ENCODE measurements at places on chromosomes 7 and 10. TPM values are rescaled to one million over a fixed set of nuclear protein-coding genes. Genes with fewer than 3 reads are reported as not detected.

GRCh38 chr7:8371742-8372141 lies 61.7 kb upstream of the NXPH1 start:
- no peaks in the 10 kb centered on the region for H3K4me1 ChIP-seq
- no peak for DNase-seq

DNA sequence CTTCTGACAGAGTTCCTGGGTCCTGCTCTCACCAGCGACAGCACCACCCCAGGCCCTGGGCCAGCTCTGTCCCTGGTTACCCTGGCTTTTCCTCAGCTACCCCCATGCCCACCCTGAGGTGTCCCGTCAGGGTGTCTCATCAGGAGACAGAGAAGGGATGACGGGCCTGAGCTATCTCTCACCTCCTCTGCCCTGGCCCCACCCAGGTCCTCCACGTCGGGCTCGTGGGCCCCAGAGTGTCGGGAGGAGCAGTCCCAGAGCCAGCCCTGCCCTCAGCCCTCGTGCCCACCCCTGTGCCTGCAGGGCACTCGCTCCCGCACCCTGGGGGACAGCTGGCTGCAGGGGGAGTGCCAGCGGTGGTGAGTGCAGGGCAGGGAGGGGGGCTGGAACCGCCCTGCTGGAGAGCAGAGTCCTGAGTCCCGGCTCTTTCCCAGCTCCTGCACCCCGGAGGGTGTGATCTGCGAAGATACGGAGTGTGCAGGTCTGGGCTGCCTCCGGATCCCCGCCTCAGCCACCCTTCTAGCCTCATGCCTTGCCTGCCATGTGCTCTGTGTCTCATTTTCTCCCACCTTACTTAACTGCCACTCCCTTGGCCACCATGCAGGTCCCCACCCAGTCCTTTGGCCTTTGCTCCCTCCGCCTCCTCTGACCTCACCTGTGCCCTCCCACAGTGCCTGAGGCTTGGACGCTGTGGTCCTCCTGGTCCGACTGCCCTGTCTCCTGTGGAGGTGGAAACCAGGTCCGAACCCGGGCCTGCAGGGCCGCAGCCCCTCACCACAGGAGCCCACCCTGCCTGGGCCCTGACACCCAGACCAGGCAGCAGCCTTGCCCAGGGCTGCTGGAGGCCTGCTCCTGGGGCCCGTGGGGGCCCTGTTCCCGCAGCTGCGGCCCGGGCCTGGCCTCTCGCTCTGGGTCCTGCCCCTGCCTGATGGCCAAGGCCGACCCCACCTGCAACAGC lies 16.7 kb upstream of the ZNF862 start:
- DNase-seq, result no peak
- no peak overlapping the region for H3K4me3 ChIP-seq
- no peaks in the 10 kb centered on the region for H3K4me1 ChIP-seq
- no peaks in the 10 kb centered on the region for H3K36me3 ChIP-seq

DNA sequence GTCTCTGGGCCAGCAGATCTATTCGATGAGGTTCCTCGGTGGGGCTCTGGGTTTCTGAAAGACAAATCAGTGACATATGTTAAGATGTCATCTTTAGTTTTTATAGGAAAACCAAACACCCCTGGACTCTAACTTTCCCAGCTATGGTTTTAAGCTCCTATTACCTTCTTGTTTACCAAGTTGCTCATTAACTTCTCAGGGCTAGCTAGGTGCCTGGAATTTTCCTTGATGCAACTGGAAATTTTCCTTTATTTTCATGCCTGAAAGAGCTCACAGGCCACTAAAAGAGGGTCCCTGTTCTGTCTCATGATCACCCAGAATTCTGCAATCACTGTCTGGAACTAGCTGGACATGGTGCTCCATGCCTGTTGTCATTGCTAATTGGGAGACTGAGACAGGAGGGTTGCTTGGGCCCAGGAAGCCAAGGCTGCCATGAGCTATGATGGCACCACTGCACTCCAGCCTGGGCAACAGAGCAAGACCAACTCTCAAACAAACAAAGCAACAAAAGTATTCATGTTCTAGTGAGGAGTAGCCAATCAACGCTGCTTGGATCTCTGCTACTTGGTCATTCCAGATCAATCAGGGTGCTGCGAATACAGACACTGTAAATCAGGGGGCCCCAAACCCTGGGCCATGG lies 1173.5 kb upstream of the AUTS2 start:
- DNase-seq, result no peak
- no peak overlapping the region for H3K27ac ChIP-seq
- H3K36me3 ChIP-seq, result no peaks in the 10 kb centered on the region
- H3K4me3 ChIP-seq, result no peak overlapping the region

- peaks cover 10% of the 10 kb centered on the region for H3K4me1 ChIP-seq
- H3K36me3 ChIP-seq, result peaks cover 3% of the 10 kb centered on the region
- no peak overlapping the region for H3K4me3 ChIP-seq
- H3K27me3 ChIP-seq, result no peaks in the 10 kb centered on the region
These were observed 66.3 kb upstream of the EFCAB10 start for GRCh38 chr7:105647591-105647990.

Gene CTAGE4
- total RNA-seq, result not detected

DNA sequence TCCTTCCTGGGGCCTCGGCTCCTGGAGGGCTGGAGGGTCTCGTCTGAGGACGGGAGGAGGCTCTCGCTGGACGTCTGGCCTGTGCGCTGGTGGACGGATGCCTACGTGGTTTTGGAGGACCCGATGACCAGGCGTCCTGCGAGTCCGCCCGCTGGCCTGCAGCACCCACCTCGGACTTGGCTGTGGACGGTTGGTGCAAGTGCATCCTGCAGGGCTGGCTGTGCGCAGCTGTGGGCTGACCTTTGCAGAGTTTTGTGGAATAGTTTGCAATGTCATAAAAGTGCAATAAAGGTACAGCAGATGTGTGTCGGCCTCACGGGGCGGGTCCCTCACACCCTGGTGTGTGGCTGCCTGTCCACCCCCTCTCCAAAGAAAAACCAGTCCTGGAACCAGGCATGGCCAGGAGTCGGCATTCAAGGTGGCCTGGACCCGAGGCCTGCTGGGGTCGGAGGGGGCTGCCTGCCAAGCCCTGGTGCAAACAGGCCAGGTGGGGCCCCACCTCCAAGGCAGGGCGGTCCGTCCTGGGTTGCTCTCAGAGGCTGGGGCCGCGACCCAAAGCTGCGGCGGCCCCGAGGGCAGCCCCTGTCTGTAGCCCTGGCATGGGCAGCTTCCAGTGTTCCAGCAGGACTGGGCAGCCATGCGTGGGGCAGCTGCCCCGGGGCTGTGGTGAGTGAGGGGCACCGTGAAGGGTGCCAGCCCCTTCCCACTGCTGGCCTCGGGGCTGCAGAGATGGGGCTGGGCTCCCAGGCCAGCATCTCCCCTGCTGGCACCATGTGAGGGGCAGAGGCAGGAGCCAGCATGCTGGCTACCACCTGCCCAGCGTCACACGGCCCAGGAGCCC lies 29.3 kb upstream of the FOXL3 start:
- H3K27me3 ChIP-seq, result no peaks in the 10 kb centered on the region
- no peaks in the 10 kb centered on the region for H3K4me1 ChIP-seq
- no peak overlapping the region for H3K27ac ChIP-seq
- H3K4me3 ChIP-seq, result no peak overlapping the region

Gene ABLIM1
- total RNA-seq, result 9.9 TPM

Gene CALHM2
- total RNA-seq, result 2.2 TPM

Gene GPR85
- 5.0 TPM for total RNA-seq

DNA sequence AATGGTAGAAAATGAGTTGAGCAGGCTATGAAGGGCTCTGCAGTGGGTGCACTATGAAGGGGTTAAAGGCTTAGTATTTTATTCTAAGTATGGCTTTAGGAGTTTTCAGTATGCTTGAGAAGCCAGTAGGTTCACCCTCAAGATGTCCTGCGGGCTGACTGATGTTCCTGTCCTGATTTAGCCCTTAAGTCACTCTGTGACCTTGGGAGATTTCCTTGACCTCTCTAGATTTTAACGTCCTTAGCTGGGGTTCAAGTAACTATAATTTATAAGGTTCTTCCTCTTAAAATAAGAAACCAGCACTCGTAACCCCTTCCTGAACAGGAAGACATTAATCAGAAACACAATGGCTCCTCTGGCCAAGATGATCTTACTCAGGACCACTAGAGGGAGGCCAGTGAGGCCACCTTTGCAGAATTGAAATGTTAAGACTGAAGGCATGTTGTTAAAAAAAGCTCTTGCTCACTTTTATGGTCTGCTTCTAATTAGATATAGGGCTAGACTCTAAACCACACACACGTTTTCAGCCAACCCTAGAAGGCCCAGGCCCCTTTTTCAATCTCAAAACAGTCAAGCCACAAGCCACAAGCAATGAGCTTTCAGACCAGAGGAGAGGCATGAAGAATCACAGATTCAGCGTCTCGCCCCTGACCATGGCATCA lies 41.9 kb downstream of the CDK1 start:
- H3K27ac ChIP-seq, result peak overlapping the region; percentile 14
- no peaks in the 10 kb centered on the region for H3K36me3 ChIP-seq
- no peak overlapping the region for H3K4me3 ChIP-seq
- DNase-seq, result peak; percentile 51

DNA sequence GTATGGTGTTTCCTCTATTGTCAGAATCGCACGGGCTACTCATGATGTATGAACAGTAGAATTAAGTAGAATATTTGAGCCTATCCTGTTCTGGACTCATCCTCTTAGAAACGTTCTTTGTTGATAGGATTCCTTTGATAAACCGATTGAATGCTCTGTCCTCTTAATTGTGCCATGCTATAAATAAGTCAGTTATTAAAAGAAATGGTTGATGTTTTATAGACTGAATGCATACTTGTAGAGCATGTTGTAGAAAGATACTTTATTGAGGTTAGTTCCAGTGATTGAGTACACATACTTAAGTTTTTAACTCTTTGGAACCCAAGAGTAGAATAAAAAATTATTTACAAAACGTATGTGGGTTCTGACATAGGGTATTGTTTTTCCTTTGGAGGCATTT lies 54.9 kb upstream of the HBP1 start:
- H3K27me3 ChIP-seq, result no peaks in the 10 kb centered on the region
- H3K27ac ChIP-seq, result no peak overlapping the region
- peaks cover 5% of the 10 kb centered on the region for H3K4me1 ChIP-seq

DNA sequence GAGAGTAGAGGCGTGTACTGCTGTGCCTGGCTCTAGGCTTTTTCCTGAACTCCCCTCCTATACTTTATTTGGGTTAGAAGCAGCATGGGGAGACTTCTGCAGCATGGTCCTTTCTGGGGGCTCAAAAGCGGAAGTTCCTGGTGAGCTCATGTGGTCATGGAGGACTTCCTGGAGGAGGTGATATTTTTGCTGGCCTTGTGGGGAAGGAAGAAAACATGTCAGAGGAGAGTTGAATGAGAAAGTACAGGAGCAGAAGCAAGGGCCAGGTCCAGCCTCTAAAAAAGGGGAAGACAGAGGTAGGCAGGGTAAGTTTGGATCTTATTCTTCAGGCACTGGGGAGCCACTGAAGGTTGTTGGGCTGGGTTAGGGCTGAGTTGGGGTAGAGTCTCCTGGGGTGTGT lies 45.5 kb downstream of the CASTOR2 start:
- H3K4me1 ChIP-seq, result no peaks in the 10 kb centered on the region
- no peak overlapping the region for H3K27ac ChIP-seq
- H3K4me3 ChIP-seq, result no peak overlapping the region
- no peak for DNase-seq

GRCh38 chr7:131027287-131027773 lies 293.3 kb upstream of the KLF14 start:
- peak; percentile 67 for DNase-seq
- no peaks in the 10 kb centered on the region for H3K27me3 ChIP-seq
- peaks cover 5% of the 10 kb centered on the region for H3K36me3 ChIP-seq
- H3K4me3 ChIP-seq, result no peak overlapping the region
- H3K4me1 ChIP-seq, result peaks cover 4% of the 10 kb centered on the region
- H3K27ac ChIP-seq, result no peak overlapping the region

Gene PRF1
- total RNA-seq, result not detected
